ENCODE measurements at places on chromosomes 1 and 21.

DNA sequence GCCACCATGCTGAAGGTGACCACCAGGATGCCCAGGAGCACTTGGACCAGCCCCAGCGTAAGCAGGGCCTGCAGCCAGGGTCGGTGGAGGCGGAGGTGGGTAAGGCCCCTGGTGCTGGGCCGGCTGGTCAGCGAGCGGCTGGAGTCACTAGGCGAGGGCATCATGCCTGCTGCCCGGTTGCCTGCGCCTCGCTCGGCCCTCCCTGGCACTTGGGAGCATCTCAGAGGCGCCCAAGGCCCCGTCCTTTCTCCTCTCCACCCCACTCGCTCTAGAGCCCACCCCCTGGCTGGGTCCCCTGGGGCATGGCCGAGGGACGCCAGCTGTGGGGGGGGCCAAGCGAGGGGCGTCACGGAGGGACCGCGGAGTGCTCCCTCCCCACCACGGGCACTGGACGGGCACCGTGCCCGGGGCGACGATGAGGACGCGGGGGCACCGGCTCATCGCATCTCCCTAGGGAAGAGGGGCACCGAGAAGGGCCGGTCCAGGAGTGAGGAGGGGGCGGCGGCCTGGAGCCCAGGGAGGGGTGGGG is 505 bp downstream of the ENTREP3 start:
- no peak for DNase-seq

- DNase-seq: no peak
These were observed 32.4 kb upstream of the PIGC start for GRCh38 chr1:172476218-172476811.

GRCh38 chr1:92038695-92039346 is 9.0 kb downstream of the EPHX4 start:
- DNase-seq: peak; percentile 29

DNA sequence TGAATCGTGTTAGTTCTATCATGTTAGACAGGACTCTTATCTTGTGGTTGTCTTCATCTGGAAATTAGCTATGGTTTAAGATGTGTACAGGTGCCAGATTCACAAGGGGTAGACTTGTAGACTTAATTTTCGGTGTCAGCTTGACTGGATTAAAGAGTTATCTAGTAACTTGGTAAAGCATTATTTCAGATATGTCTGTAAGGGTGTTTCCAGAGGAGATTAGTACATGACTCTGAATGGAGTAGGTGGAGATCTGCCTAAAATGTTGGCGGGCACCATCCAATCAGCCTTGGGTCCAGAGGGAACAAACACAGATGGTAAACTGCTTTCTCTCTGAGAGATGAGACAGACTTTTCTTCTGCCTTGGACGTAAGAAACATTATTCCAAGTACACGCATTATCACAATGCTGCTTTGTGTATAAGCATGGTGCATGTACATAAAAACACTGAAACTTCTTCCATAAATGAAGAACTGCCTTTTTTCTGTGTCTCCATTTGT is 434.6 kb downstream of the SMYD3 start:
- no peak for DNase-seq

GRCh38 chr1:92797297-92797696 is 12.4 kb upstream of the EVI5 start:
- DNase-seq: no peak

GRCh38 chr1:205319081-205320018 is 2.2 kb downstream of the NUAK2 start:
- DNase-seq: no peak

DNA sequence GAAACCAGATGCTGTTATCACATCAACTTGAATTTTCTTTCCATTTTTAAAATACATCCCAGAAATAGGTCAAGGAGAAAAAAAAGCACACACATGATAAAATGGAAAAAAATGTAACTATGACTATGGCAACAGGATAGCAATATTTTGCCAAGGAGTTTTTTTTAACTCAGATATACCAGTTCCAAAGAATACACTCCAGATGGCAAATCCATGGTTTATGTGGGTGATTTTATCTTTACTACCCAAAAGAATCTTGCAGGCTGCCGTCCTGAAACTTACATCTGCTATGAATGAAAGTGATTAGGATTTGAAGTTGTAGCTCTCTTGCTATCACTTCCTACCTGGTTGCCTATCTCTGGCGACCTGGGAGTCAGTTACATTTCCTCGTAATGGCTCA is 91.0 kb upstream of the PLPPR4 start:
- no peak for DNase-seq

DNA sequence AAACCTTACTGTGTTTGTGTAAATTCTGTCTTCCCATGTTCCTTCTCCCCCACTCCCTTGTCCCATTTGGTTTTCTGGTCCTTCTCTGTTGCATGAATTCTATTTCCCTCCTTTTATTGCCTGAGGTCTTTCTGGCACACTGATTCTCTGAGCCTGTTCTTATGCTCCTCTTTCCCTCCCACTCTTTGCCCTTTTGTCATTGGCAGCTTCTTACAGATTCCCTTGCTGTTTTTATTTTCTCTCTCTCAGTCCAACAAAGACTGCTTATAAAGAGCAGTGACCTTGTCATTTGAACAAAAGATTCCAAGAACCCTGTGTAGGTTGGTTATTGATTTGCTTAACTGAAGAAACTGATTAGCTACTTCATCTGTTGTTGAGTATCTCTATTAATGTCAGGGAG is 49.7 kb downstream of the GPR52 start:
- DNase-seq: no peak

Data from HuH-7 (cell line).